ENCODE measurements at places on chromosomes 2 and 18.

DNA sequence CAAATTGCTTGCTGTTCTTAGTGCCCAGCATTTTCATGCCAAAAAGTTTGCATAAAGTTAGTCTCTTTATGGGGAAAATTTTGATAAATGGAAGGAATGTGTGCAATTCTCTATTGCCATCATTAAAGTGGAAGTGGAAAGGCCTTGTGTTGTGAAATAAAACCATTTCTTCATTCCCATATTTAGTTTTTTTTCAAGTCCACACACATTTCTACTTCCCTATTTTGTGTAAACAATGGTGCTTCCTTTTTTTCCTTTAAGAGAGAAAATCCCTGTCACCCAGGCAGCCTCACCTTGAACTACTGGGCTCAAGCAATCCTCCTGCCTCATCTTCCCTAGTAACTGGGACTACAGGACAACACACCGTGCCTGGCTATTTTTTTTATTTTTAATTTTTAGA is 42.3 kb upstream of the NCOA1 start:
- DNase-seq, result no peak

DNA sequence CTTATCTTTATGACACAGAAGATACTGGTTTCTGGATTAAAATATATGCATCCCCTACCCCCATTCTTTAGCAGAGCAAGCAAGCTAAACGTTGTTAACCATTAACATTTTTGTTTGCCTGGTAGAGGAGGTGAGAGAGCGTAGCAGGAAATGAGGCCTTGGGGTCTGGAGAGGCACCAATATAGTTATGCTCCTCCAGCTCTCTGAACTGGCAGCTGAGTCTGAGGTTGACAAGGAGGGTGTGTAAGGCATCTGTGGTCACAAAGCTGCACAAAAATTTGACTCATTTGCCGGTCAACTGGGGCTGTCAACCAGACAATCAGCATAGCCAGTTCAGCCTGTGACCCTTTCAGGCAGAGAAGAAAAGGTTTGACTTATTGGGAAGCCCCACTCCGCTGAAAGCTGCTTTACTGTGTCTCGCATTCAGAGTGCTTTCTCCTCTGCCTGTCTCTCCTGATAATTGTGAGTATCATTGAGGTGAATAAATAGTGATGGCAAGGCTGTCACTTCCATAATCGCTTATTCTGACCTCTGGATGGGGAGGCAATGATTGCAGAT is 647.5 kb upstream of the SETBP1 start:
- DNase-seq, result no peak

GRCh38 chr2:105929516-105929915 is 184.8 kb downstream of the NCK2 start:
- DNase-seq, result no peak

- no peak for DNase-seq
Measured at GRCh38 chr2:134408791-134409190, 154.9 kb downstream of the MGAT5 start.

Data from effector CD8-positive, alpha-beta T cell (primary cell).